ENCODE measurements at places on chromosomes 2 and 18. TPM values are rescaled to one million over a fixed set of nuclear protein-coding genes. Genes with fewer than 3 reads are reported as not detected.

DNA sequence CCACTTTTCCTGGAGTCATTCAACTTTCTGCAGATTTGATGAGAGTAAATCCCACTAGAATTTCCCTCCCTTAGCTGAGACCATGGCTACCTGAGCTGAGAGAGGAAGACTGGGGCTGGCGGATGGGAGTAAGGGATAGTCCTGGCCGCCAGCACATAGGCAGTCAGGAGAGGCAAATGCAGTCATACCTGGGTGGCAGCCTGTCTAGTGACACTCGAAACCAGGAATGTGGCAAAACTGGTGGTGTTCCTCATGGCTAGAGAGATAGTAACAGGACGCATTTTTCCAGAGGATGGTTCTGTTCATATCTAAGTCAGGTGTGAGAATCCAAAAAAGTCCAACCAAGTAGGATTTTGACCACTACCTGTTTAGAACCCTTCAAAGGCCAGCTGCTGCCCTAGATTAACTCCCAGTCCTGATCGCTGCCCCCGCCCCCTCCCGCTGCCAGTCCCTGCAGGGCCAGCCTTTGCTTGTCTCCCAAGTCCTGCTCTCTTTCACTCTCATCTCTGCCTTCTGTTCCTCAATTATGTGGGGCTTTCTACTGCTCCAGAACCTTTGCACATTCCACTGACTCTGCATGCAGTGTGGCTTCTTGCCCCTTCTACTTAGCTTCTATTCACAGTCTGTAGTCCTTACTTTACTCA, 17.4 kb upstream of the SCG2 start:
- DNase-seq: no peak

DNA sequence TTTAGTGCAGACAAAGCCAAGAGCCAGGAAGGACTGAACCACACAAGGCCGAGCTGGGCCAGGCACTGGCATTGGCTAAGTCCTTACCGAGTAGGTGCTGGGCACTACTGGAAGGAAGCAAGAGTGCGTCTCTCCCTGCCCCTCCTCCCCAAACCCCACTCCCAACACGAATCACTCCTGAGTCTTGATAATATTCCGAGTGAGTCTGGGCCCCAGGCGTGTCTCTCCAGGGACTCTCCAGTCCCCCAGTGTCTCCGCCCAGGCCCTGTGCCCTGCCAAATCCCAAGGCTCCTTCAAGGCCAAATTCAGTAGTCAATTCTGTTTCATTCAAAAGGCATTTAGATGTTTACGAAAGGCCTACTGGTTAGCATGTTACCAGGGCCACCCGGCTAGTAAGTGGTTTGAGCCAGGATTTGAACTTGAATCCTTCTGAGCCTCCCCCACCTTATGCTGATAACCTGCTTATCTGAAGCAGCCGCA, 82.8 kb downstream of the GLI2 start:
- DNase-seq: peak; percentile 76

DNA sequence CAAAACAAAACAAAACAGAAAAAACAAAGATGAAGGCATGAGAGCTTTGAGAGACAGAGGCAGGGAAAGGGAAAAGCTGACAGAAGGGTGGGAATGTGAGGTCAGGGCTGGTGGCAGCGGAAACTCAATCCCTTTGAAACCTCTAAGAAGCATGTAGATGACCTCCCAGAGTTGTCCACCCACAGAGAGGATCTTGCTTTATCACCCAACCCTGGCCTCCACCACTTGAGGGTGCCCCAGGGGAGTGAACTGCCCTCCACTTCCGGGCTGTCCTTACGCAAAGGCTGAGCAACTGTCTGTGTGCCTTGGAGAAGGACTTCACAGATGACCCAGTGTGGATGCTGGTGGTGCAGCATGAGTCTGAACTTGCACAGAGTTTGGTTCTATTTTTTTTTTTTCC, 26.7 kb downstream of the PDCL3 start:
- no peak for DNase-seq

- DNase-seq: peak; percentile 46
These were observed 117.0 kb downstream of the MGAT5 start for GRCh38 chr2:134370655-134371445.

- DNase-seq: no peak
These were observed 229.0 kb downstream of the DYSF start for GRCh38 chr2:71682341-71682740.

DNA sequence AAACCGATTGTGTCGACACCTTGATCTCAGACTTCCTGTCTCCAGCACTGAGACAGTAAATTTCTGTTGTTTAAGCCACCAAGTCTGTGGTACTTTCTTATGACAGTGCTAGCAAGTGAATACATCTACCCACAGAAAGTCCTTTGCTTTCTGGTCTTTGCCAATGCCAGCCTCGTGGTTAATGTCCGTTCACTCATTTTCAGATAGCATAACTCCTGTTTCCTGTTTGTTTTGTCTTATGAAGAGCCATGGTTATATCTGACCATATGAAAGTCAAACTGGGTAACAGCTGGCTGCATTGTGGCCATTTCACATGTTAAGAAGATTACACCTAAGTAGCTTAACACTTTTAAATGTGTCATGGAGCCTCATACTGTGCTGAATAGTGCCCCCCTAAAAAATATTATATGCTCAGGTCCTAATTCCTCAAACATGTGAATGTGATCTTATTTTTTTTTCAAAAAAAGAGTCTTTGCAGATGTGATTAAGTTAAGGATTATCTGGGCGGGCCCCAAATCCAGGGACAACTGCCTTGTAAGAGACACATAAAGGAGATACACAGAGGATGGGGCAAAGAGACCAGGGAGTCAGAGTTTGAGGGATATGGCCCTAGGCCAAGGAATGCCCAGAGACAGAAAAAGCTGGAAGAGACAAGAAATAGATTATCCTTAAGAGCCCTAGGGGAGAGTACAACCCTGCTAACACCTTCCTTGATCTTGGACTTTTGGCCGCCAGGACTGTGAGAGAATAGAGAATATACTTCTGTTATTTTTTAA, 118.0 kb downstream of the KCNE4 start:
- no peak for DNase-seq

GRCh38 chr2:147327613-147328012, 517.2 kb upstream of the ACVR2A start:
- no peak for DNase-seq

- DNase-seq: no peak
These were observed 146.0 kb downstream of the MYO1B start for GRCh38 chr2:191391171-191391570.

DNA sequence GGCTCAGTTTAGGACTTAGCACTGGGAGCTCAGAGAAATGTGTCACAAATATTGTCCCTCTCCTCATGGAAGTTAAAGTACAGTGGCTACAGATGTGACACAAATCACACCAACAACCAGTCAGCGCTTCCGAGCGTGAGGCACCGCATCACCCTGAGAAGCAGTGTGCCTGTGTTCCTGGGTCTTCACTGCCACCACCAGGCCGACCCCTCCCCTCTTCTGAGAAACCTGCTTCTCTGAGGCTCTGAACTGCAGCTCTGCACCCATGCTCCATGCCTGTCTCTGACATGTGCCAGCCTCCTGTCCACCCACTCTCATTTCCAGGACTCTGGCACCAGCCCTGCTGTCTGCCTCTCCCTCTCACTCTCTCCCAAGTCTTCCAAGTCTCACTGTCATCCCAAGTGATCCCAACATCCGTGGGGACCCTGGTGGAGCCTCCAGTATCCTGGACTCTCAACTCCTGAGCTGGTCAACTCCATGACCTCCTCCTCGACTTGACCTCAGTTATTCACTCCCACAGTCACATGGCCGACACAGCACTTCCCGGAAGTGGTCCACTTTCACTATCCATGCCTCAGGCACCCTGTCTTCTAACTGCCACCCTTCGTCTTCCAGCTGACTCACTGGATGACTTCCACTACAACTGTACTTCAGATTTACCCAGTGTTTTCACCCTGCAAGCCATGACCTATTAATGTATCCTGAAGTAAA, 73.5 kb downstream of the FBXO15 start:
- no peak for DNase-seq

- DNase-seq: no peak
These were observed 1.3 kb downstream of the NGEF start for GRCh38 chr2:233011702-233012131.

ANO7 gene
- polyA plus RNA-seq: 0.50 TPM

GEN1 gene
- 7.6 TPM for polyA plus RNA-seq

ASPRV1 gene
- 0.29 TPM for polyA plus RNA-seq

EN1 gene
- polyA plus RNA-seq: not detected

AFF3 gene
- 13.8 TPM for polyA plus RNA-seq

CD226 gene
- polyA plus RNA-seq: 0.53 TPM

TMEM163 gene
- not detected for polyA plus RNA-seq

REG3A gene
- polyA plus RNA-seq: not detected

LRRTM1 gene
- polyA plus RNA-seq: not detected

PLEKHH2 gene
- 2.2 TPM for polyA plus RNA-seq

CNNM3 gene
- 9.8 TPM for polyA plus RNA-seq

NEU2 gene
- not detected for polyA plus RNA-seq

Measured in BJ (cell line).